CD4-positive, alpha-beta T cell treated with Interleukin-17A for 1 hour (primary cell): ENCODE measurements at places on chromosomes 11 and 22.

DNA sequence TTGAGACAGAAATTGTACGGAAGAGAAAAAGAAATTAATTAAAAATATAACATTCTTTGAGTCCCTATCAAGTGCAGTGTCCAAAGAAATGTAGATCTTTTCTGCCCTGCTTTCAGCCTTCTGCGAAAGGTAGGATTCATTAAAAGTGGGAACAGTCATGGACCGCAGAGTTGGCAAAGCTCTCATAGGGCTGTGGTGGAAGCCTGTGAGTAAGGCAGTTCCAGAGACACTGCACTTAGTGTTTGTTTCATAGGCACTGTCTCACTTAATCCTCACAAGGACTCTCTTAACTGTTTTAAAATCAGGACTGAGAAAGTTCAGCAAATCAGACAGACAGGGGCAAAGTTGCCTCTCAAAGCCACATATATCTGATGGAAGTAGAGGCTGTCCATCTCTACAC lies 5.5 kb downstream of the MRGPRX2 start:
- DNase-seq, result no peak

DNA sequence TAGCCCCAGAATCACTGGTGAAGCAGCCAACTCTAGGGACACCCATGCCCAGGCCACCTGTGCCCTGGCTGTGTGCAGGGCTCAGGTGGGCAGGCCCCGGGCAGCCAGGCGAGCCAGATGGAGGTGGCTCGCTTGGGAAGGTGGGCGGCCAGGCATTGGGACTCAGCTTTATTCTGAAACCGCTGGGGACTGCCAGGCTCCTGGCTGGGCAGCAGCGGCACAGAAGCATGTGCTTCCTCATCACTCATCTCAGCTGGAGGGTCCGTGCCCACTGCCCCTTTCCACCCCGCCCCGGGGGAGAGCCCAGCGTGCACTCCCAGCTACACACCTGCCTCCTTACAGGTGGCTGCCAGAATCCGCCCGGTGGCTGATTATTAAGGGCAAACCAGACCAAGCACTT lies 27.1 kb upstream of the SLC22A12 start:
- no peak for DNase-seq

DNA sequence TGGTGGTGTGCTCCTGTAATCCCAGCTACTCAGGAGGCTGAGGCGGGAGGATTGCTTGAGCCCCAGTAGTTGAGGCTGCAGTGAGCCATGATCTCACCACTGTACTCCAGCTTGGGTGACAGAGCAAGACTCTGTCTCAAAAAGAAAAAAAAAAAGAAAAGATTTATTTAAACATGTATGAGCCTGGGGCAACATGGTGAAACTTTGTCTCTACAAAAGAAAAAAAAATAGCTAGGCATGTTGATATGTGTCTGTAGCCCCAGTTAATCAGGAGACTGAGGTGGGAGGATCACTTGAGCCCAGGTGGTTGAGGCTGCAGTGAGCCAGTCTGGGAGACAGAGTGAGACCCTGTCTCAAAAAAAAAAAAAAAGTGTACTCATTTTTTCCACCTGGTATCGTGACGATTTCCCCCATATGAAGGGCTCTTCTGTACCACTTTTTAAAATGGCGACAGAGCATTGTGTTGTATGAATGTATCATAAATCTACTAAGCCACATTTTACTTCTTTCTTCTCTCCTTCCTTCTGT lies 16.4 kb upstream of the KCTD14 start:
- DNase-seq, result no peak

GRCh38 chr22:35377735-35378134 lies 3.2 kb upstream of the HMOX1 start:
- DNase-seq, result no peak

DNA sequence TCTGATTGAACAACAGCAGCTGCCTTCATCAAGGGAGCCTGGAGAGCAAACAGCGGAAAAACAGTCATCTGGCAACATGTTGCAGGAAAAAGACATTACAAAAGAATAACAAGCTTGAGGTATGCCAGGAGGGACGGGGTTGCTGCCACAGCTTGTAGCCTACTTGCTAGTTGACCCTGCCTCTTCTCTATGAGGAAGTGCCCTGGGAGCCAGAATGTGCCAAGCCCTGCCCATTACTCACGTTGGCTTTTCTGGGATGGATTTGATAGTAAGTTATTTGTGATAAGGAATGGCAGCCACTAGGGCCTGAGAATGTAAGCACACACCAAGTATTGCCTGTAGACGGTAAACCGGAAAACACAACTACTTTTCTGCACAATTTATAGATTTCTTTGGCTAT lies 113.5 kb upstream of the KIRREL3 start:
- DNase-seq, result no peak

DNA sequence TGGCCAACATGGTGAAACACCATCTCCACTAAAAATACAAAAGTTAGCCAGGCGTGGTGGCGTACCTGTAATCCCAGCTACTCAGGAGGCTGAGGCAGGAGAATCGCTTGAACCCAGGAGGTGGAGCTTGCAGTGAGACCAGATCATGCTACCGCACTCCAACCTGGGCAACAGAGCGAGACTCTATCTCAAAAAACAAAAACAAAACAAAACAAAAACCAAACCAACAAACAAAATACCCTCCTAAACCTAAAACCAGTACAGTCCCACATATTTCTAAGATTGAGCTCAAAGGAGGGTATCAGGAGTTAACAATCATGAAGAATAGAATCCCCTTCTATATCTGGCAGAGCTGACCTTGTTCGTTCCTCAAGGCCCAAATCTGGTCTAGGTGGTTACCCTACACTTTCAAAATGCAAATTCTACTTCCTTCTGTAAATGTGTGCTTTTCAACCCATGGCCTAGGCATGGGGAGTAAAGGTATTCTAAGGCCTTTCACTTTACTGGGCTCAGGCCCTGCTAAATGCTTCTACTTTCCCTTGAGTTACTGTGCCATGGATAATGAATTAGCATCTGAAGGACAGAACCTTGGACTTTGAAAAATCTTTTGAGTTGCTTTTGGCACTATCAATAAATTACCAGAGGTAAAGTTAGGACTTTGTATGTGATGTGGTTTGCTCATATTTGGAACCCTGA lies 10.4 kb upstream of the PPP2R1B start:
- DNase-seq, result no peak

GRCh38 chr11:38019072-38019775 lies 1421.2 kb upstream of the RAG2 start:
- DNase-seq, result no peak

DNA sequence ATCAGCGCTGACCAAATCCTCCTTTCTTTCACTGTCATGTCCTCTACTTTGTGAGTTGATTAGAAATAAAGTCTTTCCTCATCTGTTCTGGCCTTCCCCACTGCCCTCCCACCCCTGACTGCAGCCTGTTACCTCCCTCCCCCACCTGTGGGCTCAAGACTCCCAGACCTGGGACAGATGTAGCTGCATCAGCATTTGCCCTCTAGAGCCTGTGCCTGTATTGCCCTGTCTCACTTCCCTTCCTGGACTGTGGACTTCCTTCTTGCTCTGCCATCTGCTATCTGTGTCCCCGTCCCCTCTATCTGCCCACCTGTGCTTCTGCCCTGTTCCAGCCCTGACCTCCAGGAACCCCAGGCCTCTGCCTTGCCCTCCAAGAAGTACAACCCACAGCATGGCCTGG lies 122.5 kb downstream of the GALNT18 start:
- no peak for DNase-seq

- DNase-seq, result no peak
These were observed 509 bp upstream of the PRRG4 start for GRCh38 chr11:32829157-32829679.

GRCh38 chr11:1343391-1344055 lies 34.1 kb upstream of the TOLLIP start:
- DNase-seq, result no peak

GRCh38 chr22:35777335-35777975 lies 59.8 kb downstream of the APOL5 start:
- no peak for DNase-seq

- DNase-seq, result no peak
These were observed 26.6 kb downstream of the GRIA4 start for GRCh38 chr11:105636496-105636895.

GRCh38 chr11:5504403-5504921 lies 5.3 kb downstream of the UBQLN3 start:
- no peak for DNase-seq

- no peak for DNase-seq
These were observed at the start of gene IZUMO1R for GRCh38 chr11:94303966-94304958. Gene IZUMO1R, plus strand, starts transcription at chr11:94304580. Its CDS starts 1,057 bp downstream, at chr11:94305637.

DNA sequence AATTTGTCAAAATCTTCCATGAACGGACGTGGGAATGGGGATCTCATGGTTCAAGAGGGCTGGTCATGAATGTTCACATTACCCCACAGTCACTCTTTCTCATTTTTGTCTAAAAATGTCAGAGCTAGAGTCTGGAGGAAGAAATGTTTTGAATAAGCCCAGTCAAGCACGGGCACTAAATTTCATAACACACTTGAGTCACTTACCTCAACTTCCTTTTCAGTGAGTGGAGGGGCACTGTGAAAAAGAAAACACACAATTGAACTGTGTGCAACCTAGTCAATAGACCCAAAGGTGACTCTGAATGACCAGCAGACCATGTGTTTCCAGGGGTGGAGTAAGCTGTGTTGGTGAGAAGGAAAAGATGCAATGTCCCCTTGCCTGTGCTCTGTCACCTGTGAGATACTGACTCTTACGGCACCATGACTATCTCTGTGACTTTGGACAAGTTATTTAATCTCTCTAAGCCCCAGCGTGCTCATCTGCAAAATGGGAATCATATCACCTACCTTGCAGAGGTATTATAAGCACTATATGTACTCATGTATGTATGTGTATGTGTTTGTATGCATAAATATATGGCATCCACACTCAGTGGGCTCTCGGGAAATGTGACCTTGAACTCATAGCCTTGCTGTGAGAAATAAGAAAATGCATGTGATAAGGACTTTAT lies 38.2 kb upstream of the LYVE1 start:
- no peak for DNase-seq
